NCI-H460 (cell line): ENCODE measurements at places on chromosomes 3 and 15. TPM values are rescaled to one million over a fixed set of nuclear protein-coding genes. Genes with fewer than 3 reads are reported as not detected.

DNA sequence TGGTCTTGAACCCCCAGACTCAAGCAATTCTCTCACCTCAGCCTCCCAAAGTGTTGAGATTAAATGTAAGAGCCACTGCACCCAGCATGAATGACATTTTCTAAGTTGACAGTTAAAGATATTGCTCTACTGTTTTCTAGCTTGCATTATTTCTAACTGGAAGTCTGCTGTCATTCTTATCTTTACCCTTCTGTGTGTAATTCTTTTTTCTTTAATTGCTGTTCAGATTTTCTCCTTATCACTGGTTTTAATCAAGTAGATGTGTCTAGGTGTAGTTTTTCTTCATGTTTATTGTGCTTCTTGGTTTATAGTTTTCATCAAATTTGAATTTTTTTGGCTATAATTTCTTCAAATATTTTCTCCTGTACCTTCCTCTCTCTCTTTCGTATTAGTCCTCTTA lies 4.9 kb downstream of the PARP15 start:
- no peak for DNase-seq

DNA sequence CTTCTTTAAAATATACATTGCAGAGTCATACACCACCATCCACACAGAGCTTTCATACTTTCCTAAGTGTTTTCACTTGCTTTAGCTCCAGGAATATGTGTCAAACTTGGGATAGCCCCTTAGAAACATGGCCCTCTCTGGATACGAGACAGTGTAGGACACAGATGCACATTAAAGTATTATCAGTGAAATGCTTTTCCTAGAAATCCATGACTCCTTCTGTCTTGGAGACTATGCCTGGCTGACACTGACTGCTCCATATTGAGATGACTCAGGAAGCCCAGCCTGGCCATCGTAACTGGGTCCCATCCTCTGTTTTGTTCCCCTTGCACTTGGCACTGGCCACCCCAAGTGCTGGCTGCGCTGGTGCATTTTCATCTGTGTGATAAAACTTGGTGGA lies 204.8 kb downstream of the PDZRN3 start:
- DNase-seq: no peak

The TPRA1 gene
- 20.6 and 27.9 TPM in 2 replicates for total RNA-seq

The RBMS3 gene
- 25.8 and 29.6 TPM in 2 replicates for total RNA-seq

DNA sequence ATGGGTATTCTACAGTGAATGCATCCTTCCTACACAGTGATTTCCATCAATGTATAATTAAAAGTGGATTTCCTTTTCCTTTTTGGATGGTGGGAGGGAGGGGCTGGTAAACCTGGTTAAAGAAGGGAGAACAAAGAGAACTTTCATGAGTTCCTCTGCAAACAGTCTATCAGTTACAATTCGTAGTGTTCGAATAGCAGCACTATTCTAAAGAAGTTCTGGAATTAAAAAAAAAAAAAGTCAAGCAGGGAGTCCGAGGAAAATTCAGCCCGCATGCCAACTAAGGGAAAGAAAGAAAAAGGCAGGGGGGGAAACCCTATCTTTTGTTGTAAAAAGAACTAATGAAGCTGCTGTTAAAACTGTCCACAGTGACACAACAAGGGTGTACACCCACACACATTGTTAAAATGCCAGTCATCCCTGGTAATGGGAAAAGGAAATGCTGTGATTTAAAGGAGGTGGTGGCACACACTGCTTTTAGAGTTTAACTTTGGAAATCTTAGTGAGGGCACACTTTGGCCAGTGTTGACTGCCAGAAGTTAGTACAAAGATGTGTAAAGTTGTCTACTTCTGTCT lies 521.2 kb downstream of the ZIC1 start:
- peak; percentile 16 for DNase-seq

The TMF1 gene
- 14.8 and 16.8 TPM in 2 replicates for total RNA-seq

- DNase-seq: no peak
These were observed 48.4 kb downstream of the BLM start for GRCh38 chr15:90765531-90765930.

GRCh38 chr15:58604455-58604923 lies 145.0 kb downstream of the ADAM10 start:
- no peak for DNase-seq

The ZNF148 gene
- total RNA-seq: 17.0 and 20.3 TPM in 2 replicates

GRCh38 chr15:94829887-94830884 lies 598.8 kb downstream of the MCTP2 start:
- DNase-seq: no peak

DNA sequence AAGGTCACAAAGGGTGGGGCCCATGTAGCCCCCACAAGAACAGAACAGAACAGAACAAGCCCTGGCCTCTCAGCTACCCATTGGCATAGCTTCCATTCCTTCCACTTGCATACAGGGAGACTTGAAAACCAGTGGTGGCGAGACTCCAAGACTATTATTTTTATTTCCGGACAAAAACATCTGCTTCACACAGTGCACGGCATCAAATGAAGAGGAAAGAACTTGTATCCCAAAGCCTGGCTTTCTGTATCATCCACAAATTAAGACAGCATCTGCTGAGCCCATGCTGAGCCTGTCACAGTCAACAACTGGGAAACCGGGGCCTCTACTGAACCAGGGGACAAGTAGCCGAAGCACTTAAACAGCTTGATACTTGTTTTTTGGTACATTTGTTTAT lies 56.0 kb downstream of the CLEC3B start:
- no peak for DNase-seq

The GADL1 gene
- total RNA-seq: not detected in 2 replicates

DNA sequence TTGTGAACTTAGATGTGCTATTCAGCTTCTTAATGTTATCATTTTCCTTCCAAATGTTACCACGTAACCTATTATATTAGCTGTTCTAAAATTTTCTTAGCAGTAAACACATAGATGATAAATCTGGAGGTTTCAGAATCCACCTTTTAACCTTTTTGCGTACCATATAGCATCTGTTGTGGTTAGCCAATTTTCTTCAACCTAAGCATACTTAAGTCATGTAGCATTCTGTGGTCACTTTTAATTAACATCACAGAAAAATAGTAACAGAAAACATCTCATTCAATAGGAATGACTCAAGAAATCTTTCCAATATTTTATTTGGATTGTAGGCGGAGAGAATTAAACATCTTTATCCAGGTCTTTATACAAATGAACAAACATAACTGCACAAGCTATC lies 1465.3 kb upstream of the GBE1 start:
- DNase-seq: no peak

DNA sequence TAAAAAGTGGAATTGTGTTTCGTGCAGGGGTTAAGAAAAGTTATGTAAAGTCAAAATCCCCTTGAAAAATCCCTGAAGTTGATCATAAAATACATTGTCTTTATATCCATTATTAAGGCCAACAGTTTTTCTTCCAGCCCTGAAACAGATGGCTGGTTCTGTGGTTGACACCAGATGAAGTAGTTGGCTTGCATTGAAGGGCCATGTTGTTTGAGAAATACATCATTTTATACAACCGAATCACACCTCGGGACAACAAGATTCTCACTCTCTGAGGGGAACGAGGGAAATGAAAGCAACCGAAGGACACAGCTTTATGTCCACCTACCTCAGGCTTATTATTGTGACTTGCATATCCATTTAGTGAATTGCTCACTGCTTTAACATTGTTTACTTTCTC lies 126.0 kb upstream of the MITF start:
- no peak for DNase-seq
